ENCODE measurements at places on chromosomes 7 and 10. TPM values are rescaled to one million over a fixed set of nuclear protein-coding genes. Genes with fewer than 3 reads are reported as not detected.

DNA sequence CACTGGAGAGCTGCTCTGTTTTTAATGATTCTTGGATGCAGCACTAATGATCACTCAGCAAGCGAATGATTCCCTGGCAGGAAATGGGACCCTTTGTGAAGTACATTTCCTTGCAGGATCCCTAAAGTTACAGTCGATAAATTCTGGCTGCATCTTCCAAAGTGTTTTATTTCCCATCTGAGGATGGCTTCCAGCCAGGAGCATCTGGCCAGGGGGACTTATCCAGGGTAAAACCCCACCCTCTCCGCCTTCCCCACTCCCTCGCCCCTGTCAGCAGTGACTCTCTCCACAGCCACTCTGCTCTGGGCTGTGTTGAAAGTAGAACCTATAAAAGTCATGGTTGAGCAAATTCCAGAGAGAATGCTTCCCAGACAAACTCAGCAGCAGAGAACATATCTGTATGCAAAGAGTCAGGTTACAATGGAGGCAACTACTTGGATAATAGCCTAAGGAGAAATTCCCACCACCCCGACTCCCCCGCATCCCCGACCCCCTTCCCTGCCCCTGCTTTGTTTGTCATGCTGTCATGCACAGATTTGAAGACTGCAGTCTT is 111.0 kb upstream of the ANLN start:
- no peak for DNase-seq

Gene NPFFR1
- not detected for total RNA-seq

DNA sequence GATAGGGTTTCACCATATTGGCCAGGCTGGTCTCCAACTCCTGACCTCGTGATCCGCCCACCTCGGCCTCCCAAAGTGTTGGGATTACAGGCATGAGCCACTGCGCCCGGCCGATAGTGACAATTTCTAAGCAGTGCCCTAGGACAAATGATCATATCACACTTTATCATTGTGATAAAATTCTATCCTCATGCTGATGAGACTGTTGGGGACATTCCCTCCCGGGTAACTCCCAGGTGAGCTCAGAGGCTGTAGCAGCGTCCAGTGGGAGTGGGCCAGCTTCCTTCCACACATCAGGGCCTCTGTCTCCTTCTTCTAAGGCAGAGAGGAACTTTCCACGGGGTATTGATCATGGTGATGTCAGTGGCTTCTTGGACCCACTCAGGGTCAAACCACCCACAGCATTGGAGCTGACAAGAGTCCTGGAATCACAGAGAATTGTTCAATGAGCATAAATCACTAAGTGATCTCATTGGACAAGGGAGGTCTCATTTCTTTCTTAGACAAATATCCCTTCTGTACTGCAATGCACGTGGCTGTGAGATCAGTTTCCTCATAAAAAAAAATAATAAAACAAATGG is 256.1 kb downstream of the KLF6 start:
- DNase-seq = peak; percentile 23

- peak; percentile 32 for DNase-seq
Measured at GRCh38 chr7:108824840-108825580, 255.3 kb downstream of the DNAJB9 start.

- DNase-seq = no peak
Measured at GRCh38 chr10:4057021-4057420, 272.0 kb upstream of the KLF6 start.

Gene SH2D4B
- total RNA-seq = 0.34 TPM

GRCh38 chr7:70660819-70661191 is 471.1 kb upstream of the GALNT17 start:
- DNase-seq = no peak

- DNase-seq = no peak
Measured at GRCh38 chr7:147541261-147541660, 1049.3 kb upstream of the C7orf33 start.

Gene TUBB8
- 0.09 TPM for total RNA-seq

Gene C10orf105
- under 0.01 TPM for total RNA-seq

DNA sequence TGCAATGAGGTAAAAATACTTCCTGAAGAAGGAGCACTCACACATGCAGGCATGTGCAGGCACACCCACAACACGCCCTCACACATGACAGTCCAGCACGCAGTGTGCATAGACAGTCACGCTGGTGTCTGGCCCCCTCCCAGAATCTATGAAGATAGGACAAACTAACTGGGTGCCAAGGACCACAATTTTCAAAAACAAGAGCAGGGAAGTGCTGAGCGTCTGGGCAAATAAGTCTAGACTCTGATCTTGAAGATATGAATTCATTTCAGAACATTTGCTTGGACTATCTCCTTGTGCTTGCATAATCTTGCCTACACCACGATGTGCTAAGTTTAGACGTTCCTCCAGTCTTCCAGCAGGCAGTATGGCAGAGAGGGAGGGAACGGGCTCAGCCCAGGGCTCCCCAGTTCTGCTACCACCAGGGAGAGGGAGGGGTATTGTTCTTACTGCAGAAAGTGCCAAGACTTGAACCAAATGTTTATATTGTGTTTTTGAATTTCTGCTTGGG is 276.5 kb upstream of the KLF6 start:
- no peak for DNase-seq

Gene SFR1
- total RNA-seq = 10.0 TPM

GRCh38 chr10:80161321-80162083 is 29.0 kb downstream of the PLAC9 start:
- DNase-seq = peak; percentile 60

DNA sequence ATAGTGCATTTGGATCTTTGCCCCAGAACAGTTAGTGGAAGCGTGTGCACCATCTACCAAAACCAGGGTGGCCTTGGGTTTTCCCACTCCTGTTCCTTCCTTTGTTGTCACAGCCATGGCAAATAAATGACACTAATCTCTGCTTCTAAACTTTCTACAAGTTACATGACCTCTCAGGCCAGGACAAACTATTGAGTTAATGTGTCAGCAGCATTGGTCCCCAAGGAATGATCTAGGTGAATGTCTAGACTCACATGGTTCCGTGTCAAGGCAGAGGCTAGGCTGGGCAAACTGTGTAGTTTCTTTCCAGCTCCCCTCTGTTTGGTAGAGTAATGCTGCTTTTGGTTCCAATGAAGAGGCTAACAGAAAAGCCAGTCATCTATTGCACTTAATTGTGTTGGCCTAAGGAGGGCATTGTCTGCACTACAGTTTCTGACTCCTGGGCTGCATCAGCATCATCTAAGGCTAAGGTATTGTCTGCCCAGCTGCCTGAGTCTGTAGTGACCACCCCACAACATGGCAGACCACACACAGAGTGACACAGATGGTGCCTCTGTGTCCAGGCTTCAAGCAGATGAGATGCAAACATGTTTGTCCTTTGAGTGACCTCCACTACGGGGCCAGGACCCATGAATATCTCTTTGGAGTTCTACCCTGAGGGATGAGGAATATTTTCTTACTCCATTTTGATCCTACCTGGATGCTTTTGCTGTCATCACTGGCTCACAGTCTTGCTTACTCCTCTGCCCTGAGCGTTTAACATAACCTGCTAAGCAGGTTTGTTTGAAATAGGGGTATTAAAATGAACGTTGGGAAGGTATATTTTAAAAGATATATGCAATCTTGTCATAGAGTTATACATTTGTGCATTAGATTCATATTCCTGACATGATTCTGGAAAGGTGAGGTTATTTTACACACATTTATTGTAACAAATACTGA is 1.7 kb downstream of the CYP3A4 start:
- no peak for DNase-seq

Gene MMD2
- not detected for total RNA-seq

Gene CYP2C9
- not detected for total RNA-seq

Gene GSAP
- 5.4 TPM for total RNA-seq

DNA sequence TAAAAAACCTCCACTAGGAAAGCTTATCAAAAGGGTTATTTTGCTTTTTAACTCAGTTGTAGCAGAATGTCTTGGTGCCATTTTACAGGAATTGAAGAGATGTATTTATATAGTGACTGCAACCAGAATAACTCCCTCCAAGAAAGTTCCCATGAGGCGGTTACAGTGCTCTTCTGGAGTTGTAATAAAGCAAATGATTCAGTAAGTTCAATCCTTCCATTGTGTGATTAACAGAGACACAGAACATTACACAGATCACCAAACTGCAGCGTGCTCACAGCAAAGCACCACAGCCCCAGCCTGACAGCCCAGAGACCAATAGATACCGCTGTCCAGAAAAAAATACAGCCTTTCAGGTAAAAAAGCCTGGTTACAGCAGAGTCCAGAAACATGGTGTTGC is 21.9 kb upstream of the CABCOCO1 start:
- no peak for DNase-seq

DNA sequence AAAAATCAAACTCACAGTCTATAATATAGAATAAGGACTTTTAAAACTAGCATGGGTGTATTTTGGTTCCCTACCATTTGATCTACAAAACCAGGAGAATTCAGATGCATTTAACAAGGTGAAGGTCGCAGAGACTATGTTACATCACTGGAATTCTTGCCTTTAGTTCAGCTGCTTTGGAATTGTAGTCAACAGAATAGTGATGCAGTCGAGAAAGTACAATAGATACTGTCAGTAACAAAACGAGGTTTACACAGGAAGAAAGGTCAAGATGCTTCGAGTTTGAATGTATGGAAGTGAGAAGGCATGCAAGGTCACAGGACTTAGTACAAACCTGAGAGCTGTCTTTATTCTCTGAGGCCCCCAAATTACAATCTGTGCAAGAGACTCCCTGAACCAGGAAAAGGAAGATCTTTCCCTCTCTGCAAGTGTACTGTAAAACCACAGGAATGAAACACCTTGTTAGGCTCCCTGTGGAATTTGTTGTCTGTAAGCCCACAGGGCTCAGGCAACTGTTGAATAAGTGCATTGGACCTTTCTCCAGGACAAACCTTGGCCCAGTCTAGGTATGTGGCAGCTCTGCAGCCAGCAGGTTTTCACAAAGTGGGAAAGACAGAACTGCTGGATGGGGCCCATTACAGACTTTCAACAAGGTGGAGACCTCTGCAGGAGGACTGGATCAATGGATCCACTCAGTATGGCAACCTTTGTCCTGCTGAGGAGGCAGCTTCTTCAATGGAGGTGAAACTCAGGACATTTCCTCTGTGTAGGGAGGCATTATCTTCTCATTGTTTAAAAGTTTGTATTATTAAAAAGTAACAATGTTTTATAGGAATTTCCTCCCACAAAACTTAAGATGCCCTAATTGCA is 101.1 kb upstream of the GSDME start:
- DNase-seq = no peak

DNA sequence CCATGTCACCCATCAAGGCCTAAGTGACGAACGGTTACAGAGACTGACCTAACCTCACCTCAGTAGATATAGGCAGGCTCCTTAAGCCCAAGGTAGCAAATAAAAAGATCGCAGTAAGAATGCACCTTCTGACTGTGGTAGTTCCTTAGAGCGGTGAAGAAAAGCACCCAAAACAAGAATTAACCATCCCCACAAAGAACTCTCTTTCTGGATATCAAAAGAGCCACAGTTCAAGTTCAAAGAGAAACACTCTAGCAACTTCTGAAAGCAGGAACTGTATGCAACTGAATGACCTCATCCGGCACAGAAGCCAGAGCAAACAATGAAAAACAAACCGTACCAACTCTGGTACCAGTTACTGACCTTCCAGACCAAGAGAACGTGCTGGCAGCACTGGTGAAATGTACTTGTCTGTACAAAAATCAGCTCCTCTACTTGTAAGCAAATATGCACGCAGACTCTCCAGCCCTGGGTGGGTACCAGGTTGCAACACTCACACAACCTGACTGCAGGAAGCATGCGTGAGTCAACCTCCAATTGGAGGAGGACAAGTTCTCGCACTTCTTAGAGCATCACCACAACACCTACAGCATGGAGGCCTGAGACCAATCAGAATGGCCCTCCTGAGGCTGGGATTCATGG is 202.7 kb downstream of the FAM107B start:
- peak; percentile 79 for DNase-seq

DNA sequence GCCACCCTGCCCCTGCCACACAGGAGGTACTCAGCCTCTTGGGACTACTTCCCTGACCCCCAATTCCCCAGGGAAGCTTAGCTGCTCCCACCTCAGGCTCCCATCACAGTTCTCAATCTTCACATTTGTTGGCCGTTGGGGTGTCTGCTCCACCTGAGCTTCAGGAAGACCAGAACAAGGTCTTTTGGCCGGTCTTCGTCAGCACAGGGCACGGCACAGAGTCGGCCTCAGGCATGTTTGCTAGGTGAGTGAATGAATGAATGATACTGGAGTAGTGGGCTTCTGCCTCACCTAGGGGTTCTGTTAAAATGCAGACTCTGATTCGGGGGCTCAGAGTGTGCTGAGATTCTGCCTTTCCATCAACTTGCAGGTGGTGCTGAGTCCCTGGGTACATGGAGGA is 20.3 kb downstream of the GPRIN2 start:
- no peak for DNase-seq

Gene CHST3
- 7.0 TPM for total RNA-seq

DNA sequence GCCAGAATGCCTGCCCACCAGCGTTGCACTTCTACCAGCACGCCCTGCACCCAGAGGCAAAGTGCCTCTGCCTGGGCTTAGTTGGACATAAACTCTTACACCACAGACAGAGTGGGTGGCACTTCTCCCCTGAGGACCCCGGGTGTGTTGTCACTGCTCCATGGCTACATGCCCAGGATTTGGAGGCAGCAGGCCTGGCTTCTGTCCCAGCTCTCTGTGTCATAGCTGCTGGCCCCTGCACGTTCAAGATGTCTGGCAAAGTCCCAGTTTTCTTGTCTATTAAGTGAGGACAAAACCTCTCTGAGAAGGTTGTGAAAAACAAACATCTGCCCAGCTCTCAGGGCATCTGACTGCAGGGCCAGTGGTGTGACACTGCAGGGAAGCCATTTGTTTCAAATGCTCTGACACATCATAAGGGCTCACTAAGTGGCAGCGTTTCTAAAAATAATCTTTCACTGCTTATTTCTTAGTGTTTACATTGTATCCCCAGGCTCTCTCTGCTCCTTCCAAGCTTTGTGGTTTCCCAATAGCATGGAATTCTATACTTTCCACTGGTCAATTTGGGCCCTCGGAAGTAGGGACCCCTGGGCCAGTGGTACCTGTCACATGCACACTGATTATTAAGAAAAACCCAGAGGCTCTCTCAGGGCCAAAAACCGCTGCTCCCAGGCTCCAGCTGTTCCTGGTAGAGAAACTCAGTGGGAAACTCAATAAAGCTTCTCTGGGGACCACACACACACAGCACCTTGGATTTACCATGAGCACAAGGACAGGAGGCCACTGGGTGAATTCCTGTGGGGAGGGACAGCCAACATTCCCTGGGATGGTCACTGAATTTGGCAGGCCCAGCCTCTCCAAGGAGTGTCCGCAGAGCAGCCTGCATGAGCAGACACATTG is 86.2 kb upstream of the ANLN start:
- DNase-seq = peak; percentile 76

Gene SHOC2
- total RNA-seq = 62.3 TPM
